ENCODE measurements at places on chromosomes 5 and 9. TPM values are rescaled to one million over a fixed set of nuclear protein-coding genes. Genes with fewer than 3 reads are reported as not detected.
A peak's percentile ranks its signal among the peaks of the same experiment; 100 is the strongest.

- no peak for DNase-seq
Measured at GRCh38 chr5:72199681-72200080, 92.4 kb downstream of the MAP1B start.

DNA sequence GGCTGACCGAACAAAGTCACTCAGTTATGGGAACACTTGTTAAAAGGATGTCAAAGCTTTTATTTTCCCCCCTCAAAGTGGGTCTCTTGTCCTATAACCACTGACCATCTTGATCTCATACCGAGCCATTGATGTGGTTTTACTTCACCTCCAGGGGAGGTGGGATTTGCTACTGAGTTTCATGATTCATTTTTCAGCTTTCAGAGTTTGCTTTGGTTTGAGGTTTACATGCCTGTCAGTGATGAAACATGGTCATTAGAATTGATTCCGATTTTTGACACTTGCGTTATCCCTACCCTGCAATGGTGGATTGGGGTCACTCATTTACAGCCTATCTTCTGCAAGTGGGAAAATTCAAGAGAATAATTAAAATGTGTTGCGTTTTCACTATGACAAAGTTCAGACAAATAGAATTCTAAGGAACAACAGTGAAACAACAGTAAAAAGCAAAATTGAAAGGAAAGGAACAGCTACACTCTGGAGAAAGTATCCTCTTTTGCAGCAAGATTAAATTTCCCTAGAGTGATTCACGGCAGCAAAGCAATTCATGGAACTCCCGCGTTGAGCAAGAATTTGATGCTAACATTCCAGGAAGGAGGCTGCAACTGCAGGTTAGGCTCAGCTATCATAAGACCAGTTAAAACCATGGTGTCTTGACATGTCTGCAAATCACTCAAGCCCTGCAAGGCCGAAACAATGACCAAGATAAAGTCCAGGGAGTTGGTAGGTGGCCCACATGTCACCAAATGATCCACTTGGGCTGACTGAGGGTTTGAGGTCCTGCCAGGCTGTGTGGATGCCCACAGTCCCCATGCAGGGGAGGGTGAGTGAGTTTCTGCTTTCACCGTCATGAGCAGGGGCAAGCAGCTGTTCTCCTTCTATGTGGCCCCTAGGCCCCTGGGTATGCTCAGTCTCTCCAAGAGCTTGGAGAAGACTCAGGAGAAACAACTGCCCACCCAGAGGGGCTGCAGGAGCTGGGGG lies 9.4 kb downstream of the GADD45G start:
- no peak for DNase-seq

DNA sequence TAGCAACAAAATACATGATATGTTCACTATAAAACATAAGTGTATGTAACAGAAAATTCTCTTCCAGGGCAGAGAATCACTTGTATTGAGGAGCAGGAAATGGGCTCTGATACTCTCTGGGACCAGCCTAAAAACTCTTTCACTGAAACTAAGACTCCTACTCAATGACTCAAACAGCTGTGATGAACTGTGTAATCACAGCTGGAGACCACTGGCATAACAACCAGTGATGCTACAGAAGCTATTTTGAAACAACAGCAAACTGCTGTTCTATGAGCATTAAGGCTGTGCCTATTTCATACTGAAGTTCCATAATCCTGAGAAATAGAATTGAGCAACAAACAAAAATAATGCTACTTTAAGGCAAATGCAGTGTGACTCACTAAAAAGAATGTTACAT lies 594.0 kb downstream of the HINT1 start:
- DNase-seq = no peak

- DNase-seq = peak; percentile 100
Measured at GRCh38 chr5:98414938-98415337, 358.5 kb upstream of the RGMB start.

DNA sequence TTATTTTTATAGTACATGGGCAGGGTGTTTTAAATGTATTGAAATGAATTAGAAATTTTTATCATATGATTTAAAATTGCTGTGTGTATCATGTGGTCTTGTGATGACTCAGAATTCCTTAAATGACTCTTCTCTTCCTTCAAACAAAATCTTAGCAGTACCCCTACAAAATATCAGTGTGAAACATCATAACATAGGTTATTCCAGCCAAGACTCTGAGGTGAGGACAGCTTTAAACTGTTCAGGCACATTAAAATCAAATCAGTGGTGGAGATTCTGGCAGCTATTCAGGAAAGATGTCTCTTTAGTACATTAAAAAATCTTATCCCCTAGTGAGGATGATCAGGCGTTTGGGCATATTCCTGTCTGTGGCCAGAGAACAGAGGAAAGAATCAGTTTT lies 174.0 kb downstream of the MAN2A1 start:
- DNase-seq = no peak

- DNase-seq = no peak
Measured at GRCh38 chr9:35650341-35651158, at the start of gene SIT1. Gene SIT1 (minus strand): TSS chr9:35650931. CDS start chr9:35650853, 78 bp downstream.

- DNase-seq = no peak
Measured at GRCh38 chr9:135346438-135347050, 133.0 kb upstream of the PPP1R26 start.

- no peak for DNase-seq
Measured at GRCh38 chr5:83374547-83374946, 97.0 kb upstream of the VCAN start.

DNA sequence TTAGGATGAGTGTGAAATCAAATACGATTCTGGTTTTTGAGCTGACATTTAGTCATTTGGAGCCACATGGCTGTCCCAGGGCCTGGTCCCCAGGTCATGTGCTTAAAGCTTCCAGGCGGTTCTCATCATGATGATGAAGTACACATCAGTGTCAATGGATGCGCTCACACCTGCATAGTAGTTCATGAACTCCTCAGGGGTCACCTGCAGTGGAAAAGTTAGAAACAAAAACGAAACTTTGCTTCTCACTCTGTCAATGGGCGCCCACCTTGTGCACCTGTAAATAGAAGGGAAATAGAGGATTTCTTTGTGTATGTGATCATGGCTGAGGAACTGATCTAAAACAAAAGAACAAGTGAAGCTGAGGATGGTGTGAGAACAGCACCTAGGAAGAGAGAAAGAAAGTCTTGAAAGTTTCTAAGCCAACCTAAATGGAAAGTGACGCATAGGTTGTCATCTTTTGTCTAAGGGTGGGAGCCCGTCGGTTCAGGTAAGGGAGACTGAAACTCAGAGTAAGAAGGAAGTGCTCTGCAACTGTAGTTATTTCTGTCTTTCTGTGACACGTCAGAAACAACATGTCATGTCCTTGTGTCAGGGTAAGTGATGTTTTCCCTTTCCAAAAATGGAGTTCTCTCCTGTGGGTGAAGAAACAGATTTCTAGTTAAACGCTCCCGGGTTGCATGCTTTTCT lies 33.8 kb downstream of the CAPSL start:
- DNase-seq = no peak

DNA sequence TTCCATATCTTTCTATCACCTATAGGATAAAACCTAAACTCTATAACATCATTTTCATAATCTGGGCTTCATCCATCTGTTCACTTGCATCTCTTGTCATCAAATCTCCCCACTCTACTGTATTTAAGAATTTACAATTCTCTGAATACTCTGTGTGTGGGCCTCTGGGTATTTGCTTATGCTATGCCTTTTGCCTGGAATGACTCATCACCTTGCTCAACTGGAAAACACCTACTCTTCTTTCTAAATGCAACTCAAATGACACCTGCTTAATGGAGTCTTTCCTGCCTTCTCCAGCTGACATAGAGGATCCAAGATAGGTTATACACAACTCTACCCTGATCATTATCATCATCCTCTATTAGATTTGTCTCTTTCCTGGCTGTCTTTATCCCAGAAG lies 421.7 kb downstream of the SPATA31D1 start:
- DNase-seq = no peak

- DNase-seq = no peak
Measured at GRCh38 chr5:14125262-14125661, 17.9 kb upstream of the TRIO start.

DNA sequence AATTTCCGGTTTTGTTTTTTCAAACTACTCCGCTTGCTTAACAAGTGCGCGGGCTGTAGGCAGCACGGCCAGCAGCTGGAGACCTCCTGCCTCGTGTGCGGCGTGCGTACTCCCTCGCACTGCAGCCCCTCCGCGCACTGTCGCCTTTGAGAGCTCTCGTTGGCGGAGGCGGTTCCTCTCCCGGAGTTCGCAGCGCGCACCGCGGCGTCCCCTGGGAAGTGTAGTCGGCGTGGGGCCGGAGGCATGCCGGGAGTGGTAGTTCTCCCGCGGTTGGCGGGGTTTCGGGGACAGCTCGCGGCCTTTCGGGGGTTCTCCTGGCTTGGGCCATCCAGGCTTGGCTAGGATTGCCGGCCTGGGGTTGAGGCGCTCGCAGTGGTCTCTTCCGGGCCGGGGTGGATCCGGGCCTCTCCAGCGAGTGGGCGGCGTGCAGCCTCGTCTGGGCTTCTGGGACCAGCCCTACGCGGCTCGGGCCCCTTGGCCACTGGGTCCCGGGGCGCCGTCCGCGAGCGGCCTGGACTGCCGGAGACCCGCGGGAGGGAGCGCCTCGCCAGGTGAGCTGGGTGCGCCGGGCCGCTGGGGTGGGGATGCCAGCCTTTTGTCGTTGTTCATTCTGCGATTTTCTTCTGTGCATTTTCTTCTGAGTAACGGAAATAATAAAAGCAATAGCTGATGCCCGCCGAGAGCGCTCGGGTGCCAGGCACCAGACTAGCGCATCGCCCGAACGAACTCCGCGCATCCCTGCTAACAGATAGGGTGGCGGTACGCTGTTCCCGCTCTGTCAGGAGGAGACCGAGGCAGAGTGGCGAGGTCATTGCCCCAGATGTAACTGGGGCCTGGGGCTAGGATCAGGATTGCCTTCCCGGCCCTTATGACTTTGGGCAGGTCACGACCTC lies at the start of gene ZNF354C:
Gene ZNF354C, plus strand, starts transcription at position 258 of the 893 bp plus-strand sequence. CDS start 1,696 bp downstream, outside the sequence.
- peak; percentile 82 for DNase-seq

DNA sequence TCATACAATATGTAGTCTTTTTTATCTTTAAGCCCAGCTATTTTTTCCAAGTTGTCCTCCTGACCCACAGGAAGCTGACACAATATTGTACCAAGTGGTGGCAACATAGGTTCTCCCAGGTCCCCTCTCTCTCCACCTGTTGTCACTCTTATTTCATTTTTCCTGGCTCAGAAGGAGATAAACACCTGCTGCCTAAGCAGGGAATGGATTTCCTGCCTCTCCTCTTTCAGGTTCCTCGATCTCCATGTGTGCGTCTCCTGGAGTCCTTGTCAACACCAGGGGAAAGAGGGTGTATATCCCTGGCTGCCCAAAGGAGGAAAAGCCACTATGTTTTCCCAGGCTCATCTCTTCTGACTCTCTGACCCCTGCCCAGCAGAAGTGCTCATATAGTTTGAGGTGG lies 81.8 kb upstream of the KLF9 start:
- no peak for DNase-seq

GRCh38 chr5:158394102-158394501 lies 535.2 kb upstream of the CLINT1 start:
- DNase-seq = no peak

DNA sequence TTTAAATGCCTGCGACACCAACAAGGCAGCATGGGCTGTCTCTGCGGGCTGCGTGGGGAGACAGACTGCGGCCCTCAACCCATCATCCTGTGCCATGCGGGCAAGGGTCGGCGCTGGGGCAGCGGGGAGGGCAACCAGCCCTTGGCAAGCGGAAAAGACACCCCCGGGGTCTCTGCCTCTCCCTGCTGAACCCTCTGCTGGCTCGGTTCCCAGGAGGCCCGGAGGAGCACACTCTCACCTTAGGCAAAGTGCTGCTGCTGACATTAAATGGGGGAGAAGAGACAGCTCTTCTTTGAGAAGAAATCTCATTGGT lies 129.6 kb upstream of the PPP1R26 start:
- DNase-seq = no peak

- no peak for DNase-seq
Measured at GRCh38 chr5:16854351-16854750, 81.7 kb downstream of the MYO10 start.

- DNase-seq = peak; percentile 53
Measured at GRCh38 chr5:122500245-122501088, 188.4 kb downstream of the SNCAIP start.

DNA sequence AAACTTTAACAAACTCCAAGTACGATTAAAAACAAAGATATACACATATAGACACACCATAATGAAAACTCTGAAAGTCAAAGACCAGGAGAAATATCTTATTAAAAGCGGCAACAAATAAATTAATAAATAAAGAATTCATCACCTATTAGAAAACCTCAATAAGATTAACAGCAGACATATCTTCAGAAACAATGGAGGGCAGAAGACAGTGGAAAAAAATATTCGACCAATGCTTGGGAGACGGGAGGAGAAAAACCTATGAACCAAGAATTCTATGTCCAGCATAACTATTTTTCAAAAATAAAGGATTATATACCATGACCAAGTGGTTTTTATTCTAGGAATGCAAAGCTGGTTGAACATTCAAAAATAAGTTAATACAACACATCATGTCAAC lies 578.6 kb upstream of the CCNG1 start:
- no peak for DNase-seq

DNA sequence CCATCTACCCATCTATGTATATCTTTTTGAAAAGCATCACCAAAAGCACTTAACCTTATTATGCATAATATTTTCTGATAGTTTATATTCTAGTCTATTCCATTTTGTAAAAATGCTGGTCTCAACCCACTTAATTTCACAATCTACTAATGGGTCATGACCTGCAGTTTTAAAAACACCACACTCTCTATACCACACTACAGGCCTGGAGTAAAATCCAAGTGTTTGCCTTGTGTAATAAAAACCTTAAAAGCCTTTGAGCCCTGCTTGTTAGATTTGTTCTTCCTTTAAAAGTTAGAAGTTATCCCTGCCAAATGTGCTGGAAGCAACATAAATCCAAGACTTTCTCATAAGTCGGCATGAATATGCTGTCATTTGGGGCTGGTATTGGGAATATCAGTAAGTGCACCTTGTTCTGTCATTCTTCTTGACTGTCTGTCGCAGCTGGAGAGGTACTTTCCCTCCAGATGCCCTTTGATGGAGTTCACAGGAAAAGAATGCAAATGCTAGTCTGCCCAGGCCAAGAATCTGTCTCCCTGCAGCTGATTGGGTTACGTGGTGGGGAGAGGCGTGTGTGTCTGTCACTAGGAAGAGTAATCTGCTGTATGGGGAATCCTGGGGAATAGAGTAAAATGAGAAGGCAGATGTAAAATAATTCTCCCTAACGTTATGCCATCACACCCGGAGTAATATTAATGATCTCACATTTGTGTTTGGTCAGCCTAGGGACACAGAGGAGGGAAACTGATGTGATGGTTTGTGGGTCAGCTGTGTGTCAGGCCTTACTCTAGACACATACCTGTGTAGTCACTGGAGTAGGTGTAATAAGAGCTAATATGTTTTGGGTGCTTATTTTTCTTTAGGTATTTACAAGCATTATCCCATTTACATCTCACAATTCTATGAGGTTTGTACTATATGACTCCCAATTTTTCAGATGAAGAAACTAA lies 79.4 kb downstream of the ZNF366 start:
- DNase-seq = peak; percentile 4

The LVRN gene
- total RNA-seq = 0.17 TPM

The SLC6A7 gene
- total RNA-seq = not detected

The HNRNPH1 gene
- total RNA-seq = 383 TPM

The MTREX gene
- total RNA-seq = 78.2 TPM

The SPINK4 gene
- total RNA-seq = not detected

The ANKDD1B gene
- total RNA-seq = 0.17 TPM

The PCDHA9 gene
- total RNA-seq = not detected

The IFNA13 gene
- not detected for total RNA-seq

The MAMDC2 gene
- 15.0 TPM for total RNA-seq

The COL5A1 gene
- total RNA-seq = 322 TPM

The SLC34A3 gene
- total RNA-seq = not detected

The CKS2 gene
- 121 TPM for total RNA-seq

The TUSC1 gene
- 3.2 TPM for total RNA-seq
